ENCODE measurements at places on chromosomes 4 and X.

DNA sequence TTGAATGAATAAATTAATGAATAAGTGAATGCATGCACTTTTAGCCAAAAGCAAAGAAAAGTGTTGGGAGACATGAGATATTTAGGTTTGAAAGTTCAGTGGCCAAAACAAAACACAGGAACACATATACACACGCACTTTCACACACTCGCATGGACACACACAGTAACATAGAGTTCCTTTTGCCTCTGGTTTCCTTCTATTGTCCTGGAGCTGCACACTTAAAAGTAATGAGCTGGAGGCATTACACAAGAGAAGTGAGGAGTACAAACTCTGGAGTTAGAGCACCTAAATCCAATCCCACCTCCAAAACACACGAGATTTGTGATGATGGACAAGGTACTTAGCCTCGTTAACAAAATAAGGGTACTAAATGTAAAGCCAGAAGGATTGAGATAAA lies 18.7 kb downstream of the PPA2 start:
- no peak for DNase-seq

GRCh38 chr4:156018383-156018782 lies 64.7 kb upstream of the CTSO start:
- DNase-seq: no peak

DNA sequence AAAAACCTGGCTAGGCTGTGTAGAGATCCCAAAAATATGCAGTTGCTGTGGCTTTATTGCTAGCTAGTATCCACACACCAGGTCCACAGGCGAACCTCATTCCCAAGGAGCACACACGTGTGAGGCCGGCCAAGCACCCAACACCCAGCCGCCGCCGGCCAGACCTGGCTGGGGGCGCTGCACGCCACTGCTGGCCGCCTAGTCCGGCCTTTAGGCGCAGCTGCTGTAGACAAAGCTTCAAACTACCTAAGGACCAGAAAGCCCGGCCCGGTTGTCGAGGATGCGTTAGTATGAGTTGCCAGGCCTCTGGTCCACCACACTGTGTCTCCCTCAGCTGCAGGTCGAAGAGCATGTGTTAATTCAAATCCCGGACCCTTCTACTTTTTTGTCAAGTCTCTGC lies 3.1 kb downstream of the POU3F4 start:
- no peak for DNase-seq

DNA sequence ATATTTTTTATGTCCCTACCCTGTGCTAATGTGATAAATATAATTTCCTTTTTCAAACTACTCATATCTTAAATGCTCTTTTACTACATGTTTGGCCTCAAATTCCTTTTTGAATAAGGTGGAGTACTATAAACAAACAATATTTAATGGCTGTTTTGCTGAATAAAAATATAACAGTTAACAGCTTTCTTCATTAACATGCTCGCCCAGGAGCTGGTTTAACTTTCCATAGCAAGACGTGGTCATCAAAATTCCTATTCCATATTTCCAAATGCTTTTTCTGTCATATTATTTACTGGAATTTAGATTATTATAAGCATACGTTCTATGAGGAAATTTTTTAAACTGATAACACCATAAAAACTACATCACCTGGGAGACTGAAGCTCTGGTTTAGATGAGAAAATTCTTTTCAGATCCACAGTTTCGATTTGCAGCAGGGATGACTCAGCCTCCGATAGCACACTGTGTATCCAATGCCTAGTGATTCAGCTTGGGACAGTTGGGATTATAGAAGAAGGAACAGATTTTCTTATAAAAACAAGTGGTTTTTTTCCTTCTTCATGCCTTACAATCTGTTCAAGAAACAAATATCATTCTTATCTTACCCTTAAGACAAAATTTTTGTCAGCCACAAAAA lies 129.1 kb downstream of the FBXO8 start:
- DNase-seq: peak; percentile 47

DNA sequence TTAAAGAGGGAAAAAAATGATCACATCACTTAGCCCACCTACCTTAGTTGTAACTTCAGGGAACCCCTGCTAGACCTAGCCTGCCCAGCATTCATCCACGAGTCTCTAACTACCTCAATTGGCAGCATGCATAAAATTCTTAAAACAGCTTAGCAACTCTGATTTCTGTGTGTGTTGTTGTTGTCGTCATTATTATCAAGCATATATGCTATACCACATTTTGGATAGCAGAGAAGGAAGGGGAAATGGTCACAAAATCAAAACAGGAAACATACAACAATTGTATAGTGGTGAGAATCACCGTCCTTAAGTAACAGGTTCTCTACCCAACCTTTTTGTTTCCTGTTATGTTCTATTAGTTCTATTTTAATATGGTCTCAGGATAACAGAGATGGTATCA lies 2.7 kb upstream of the ACOT9 start:
- no peak for DNase-seq

GRCh38 chrX:38881066-38881465 lies 79.8 kb downstream of the MID1IP1 start:
- no peak for DNase-seq

- no peak for DNase-seq
These were observed 60.5 kb upstream of the ADAMTS3 start for GRCh38 chr4:72629540-72629939.

Measured in fibroblast of skin of scalp (primary cell).